ENCODE measurements at places on chromosomes 3 and 15.

- no peak for DNase-seq
These were observed 13.6 kb upstream of the SRP14 start for GRCh38 chr15:40052604-40053003.

GRCh38 chr3:55523471-55523870, 36.4 kb upstream of the WNT5A start:
- DNase-seq = no peak

DNA sequence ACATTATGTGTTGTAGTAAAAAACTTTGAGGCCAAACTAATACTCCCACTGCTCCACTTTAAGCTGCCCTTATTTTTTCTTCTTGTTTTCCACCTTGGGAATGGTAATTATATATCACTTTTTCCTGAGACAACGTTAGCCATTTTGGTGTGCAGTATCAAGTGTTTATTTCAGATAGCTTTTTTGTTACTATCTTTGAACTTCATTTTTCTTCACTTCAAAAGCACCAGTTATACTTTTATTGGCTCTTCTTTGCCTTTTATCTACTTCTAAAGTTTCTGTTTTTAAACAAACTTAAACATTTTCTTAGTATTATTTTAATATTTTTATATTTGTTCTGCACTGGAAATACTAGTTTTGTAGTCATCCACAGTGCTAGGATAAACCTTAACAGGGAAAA, 6.5 kb downstream of the TOPAZ1 start:
- DNase-seq = no peak

DNA sequence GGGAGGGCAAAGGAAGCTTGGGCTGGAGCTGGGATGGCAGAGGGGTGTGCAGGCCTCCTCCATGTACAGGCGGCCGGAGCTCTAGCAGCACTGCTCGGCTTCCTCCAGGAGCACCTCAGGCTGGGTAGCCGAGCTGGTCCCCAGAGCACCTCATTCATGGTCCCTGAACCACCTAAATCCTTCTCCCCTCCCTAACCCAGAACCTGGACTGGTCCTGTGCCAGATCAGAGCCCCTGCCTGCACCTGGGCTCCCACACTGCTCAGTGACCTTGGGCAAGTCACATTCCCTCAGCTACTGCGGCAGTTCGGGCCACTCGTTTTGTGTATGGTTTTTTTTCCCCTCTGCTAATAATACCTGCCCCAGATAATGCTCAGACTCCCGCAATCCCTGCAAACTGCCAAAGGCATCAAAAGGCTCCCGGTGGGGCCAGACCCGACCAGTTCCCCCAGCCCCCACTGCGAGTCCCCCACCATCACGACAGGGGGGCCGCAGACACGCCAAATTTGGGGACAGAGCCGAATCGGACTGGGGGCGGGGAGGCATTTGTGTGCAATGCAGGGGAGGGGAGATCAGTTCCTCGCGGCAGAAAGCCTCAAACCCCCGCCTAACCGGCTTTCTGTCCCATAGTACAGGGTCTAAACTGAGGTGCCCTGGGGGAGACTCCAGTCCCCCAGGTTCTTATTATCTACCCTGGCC, 1.3 kb downstream of the SEMA7A start:
- no peak for DNase-seq

- no peak for DNase-seq
These were observed 254.1 kb upstream of the ZNF717 start for GRCh38 chr3:76039431-76039830.

DNA sequence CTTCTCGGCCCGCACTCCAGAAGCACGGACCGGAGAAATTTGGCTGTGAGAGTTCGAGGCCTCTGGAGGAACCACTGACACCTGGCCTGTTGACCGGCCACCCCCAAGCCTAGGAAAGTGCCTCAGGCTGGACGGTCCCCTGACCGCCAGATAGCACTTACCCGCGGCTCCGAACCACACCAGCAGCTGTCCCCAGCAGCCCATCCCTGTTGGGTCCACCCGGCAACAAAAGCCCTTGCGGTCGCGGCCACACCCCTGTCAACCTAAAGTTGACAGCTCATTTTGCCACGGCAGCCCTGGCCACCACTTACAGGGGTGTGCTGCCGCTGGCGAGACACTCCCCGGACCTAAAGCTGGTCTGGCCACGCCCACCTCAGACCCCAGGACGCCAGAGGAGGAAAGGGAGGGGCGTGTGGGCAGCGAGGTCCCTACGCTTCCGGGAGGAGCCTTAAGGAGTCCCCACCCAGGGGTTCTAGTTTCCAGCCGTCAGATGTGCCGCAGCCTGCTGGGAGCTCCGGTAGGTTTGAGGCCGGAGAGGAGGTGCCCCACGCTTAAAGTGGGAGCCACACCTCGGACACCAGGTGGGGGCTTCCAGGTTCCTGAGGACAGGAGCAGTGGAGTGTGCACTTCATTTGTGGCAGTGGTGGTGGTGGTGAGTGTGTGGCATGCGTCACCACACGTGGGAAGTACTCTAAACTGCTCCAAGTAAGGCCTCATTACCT, at the start of gene LTK:
Gene LTK, minus strand, starts transcription at position 322 of the 722 bp plus-strand sequence. Its CDS starts 118 bp downstream, at position 204.
- no peak for DNase-seq

- no peak for DNase-seq
These were observed 162.4 kb downstream of the ADAMTSL3 start for GRCh38 chr15:83816124-83816883.

GRCh38 chr15:73715417-73715816, 31.2 kb downstream of the CD276 start:
- DNase-seq = no peak

DNA sequence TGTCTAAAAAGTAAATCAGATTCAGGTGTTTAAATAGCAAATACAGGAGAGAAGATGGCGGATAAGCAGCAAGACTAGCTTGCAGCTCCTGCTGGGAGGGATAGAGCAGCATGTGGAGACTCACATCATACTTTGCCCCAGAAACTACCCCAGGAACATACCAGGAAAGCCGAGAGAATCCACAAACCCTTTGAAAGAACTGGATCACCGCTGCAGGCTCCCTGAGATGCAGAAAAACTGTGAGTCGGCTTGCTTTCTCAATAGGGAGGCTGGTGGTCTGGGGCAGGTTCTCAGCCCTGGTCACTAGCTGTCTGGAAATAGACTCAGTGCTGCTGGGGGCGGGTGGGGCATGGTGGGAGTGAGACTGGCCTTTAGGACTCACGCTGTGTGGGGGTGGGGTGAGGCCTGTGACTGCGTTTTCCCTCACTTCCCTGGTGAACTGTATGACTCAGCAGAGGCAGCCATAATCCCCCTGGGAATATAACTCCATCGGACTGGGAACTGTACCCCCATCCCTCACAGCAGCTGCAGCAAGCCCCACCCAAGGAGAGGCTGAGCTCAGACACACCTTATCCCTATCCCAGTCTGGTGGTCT, 142.8 kb downstream of the CNTN6 start:
- no peak for DNase-seq

DNA sequence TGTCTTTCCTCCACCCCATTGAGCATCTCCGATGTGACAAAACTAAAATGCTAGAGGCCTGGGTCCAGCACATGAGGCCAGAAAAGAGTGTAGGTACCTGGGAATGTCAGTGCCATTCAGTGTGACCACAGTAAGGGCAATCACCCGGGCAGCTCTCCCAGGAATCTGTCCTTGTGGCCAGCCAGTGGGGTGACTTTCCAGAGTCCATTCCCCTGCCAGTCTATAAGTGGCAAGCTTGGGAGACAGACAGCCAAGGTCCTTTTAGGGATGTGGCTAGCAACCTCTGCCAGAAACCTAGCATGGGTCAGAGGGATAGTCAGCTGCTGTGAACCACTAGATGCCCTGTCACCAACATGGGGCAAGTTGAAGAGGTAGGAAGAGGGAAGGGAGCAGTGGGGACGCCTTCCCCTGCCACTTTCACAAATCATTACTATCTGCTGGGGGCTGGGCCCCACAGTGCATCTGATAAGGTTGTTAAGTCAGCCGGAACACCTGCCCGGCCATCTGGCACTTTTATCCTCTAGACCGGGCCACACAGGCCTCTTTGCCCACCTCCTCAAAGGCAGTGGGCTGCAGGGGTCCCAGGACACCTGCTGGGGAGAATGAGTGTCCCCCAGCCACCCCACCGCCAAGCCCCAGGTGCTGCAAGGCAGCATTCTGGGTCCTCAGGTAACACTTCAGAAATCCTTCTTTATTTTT, 24.8 kb upstream of the DET1 start:
- no peak for DNase-seq

GRCh38 chr15:63474810-63475316, 29.5 kb upstream of the USP3 start:
- no peak for DNase-seq

DNA sequence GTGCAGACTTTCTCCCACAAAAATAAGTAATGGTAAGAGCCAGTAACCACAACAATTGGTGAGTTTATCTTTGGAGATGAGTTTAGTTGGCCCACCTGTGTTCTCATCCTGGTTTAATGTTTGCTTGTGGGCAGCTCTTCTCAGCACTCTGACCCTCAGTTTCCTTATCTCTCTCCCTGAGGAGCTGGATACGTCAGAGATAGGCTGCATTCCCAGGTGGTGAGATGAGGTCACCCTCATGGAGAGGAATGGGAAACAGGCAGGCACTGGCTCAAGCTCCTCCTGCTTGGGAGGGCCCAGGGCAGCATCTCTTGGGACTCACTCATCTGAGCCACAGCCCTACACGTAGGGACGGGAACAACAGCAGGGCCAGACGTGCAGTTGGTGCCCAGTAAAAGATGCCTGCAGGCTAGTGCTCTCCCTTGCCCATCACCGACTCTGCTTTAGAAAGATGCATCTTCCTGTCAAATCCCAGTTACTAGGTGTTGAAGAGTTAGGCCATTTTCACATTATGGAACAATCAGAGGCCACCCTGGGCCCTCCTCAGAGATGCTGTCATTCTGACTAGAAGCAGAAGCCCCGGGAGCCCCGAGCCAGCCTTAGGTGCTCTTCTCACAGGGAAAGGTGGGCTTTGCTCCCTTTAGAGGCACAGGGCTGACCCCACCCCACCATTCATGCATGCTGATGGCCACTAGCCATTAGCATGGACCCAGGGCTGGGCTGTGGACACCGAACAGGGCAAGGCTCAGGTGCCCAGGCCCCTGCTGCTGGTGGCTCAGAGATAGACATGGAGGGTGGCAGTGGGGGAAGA, 59.7 kb downstream of the GRIP2 start:
- DNase-seq = no peak

DNA sequence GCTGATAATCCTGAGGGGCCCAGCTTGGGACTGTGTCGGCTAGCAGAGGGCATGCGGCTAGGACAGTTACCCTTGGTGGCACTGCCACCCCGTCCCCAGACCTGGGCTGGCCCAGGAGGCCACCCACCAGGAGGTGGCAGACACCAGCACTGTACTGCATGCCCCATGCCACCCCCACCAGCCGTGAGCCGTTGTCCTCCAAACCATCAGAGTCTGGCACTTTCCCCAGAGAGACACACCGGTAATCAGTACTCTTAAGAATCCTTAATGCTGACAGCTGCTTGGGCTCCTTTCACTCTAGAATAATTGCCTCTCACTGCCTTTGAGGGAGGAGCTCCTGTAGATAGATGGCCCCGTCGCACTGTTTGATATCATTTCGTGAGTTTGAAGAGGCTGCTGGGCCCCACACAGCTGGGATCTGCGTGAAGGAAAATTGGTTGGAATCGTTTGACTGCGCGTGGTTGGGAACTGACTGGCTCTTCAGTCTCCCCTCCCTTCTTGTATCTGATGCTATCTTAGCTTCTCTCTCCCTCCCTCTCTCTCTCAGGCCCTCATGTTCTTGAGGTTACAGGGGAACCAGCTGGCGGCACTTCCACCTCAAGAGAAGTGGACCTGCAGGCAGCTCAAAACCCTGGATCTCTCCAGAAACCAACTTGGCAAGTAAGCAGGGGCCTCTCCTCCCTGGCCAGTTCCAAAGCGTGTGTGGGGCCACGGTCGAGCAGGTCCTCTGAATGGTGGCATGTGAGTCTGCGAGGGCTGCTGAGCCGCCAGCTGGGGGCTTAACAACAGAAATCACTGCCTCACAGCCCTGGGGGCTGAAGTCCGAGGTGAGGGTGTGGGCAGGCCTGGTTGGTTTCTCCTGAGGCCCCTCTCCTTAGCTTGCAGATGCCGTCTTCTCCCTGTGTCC, 94.9 kb downstream of the LRRK1 start:
- DNase-seq = no peak

GRCh38 chr15:96328181-96328876, 2.2 kb upstream of the NR2F2 start:
- DNase-seq = no peak

DNA sequence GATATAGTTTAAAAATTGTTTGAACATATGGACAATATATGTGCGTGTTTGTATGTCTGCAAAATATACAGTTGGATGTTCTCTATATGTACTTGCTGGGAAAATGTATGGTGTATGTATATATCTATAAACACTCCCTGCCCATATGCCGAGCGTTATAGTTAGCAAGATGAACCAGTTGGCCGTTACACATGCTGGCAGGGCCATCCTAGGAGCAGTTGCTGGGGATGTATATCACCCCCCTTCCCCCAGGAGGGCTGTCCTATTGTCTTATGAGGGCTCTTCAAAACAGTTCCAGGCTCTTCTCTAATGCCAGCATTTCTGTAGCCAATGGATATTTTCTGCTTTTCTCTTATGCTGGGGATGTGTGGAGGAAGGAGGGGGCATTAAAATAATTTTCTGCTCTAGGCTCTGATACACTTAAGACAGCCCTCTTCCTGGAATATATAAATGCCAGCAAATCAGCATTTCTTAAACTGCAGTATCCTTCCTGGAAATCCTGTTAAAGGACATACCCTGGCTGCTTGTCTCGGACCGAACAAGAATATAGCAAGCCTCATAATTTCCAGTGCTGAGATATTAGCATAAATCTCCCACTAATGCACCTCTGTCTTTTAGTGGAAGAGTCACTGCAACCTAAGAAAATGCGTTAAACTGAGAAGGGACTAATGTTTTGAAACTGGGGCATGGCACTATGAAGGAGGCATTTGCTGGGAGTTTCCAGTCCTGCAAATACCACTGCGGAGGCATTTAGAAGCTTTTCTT, 134.4 kb downstream of the MDFIC2 start:
- DNase-seq = no peak

GRCh38 chr15:69421498-69421897, 7.3 kb downstream of the KIF23 start:
- DNase-seq = no peak

DNA sequence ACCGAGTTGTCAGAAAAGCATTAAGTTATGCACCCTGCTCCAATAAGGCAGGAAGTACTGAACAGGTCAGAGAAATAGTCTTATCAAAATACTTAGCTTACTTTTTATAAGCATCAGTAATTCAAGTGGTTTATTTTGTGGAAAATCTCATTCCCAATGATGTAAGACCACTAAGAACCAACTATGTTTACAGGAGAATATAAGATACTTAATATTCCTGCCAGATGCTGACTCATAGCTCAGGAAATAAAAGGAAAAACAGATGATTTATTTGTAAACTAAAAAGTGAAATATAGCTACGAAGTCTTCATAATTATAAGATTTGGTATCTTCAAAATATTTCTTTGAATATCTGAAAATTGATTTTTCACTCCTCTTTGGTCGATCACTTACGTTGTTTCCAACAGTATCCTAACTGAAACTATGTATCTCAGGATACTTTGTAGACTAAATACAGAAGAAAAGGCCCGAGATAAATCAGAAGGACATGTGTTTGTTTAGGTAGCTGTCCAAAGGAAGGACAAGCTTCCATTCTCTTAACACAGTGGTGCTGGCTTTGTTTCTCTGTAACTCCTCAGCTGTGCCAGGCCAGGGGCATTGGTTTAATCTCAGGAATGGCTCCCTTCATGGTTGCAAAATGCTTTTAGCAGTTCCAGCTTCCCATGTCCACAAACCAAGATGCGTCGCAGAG, 295.8 kb downstream of the GBE1 start:
- no peak for DNase-seq

- no peak for DNase-seq
These were observed 1.5 kb downstream of the CHRNA3 start for GRCh38 chr15:78619022-78619950.

- DNase-seq = no peak
These were observed 41.4 kb downstream of the CRTC3 start for GRCh38 chr15:90571063-90571541.

All from stimulated activated CD4-positive, alpha-beta T cell treated with anti-CD3 and anti-CD28 coated beads, Interleukin-12 subunit alpha, Interleukin-12 subunit beta, amount 100 ng/mL, for 24 hours (primary cell).